ENCODE measurements at places on chromosomes 6 and 20. TPM values are rescaled to one million over a fixed set of nuclear protein-coding genes. Genes with fewer than 3 reads are reported as not detected.

DNA sequence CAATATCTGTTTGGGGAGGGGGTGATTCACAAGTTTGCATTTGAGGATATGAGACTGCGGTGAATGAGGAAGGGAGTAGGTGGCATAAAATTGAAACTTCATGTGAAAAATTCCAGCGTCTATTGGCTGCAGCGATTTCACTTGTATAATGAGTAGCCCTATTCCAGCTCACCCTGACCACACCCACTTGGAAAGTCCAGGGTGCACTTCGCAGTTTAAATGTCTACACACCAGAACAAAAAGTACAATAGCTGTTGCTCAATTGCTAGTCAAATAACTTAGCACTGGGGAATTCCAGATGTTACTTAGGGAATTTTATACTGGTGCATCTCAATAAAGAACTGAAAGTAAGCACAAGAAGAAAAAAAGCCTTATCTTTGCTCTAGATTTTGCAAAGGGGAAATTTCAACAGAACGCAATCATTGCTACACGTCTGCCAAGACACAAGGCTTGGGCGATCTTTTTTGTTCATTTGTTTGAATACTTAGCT is 6.3 kb downstream of the TNFAIP3 start:
- DNase-seq, result no peak

RAMACL gene
- 0.20 TPM for polyA plus RNA-seq

- no peak for DNase-seq
These were observed 82.1 kb downstream of the PTPRA start for GRCh38 chr20:2955257-2955970.

- DNase-seq, result no peak
These were observed 57.5 kb downstream of the FOXC1 start for GRCh38 chr6:1667012-1667804.

GRCh38 chr6:8844968-8845367 is 409.6 kb upstream of the SLC35B3 start:
- DNase-seq, result no peak

GRCh38 chr6:132153221-132153898 is 202.2 kb upstream of the CCN2 start:
- no peak for DNase-seq

DNA sequence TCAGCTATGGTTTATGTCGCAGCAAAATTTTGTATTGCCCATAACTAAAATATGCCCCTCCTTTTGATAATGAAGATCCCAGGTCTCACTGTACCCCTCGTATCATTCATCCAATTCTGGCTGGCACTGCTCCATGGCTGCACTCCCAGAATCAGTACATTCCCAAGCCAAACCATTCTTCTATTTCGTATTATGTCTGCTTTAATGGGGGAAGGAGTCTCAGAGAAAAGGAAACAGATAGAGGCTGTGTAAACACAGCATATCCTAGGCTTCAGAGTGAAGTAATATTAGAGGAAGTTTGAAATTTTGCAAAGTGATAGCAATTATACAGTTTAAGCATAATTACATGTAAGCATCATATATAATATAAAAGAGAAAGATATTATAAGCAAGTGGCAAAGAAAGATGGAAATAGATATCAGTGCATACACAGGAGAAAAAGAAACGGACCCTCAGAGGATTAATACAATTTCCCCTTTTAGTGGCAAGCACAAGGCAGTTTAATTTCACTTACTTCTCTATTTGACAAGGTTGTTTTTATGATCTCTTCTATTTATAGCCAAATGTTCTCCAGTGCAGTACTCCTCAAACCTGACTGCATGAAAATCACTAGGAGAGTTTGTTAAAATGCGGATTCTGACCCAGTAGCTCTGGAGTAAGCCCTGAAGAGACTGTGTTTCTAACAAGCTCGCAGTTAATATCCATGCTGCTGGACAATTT is 56.5 kb upstream of the TENT5A start:
- no peak for DNase-seq

DNA sequence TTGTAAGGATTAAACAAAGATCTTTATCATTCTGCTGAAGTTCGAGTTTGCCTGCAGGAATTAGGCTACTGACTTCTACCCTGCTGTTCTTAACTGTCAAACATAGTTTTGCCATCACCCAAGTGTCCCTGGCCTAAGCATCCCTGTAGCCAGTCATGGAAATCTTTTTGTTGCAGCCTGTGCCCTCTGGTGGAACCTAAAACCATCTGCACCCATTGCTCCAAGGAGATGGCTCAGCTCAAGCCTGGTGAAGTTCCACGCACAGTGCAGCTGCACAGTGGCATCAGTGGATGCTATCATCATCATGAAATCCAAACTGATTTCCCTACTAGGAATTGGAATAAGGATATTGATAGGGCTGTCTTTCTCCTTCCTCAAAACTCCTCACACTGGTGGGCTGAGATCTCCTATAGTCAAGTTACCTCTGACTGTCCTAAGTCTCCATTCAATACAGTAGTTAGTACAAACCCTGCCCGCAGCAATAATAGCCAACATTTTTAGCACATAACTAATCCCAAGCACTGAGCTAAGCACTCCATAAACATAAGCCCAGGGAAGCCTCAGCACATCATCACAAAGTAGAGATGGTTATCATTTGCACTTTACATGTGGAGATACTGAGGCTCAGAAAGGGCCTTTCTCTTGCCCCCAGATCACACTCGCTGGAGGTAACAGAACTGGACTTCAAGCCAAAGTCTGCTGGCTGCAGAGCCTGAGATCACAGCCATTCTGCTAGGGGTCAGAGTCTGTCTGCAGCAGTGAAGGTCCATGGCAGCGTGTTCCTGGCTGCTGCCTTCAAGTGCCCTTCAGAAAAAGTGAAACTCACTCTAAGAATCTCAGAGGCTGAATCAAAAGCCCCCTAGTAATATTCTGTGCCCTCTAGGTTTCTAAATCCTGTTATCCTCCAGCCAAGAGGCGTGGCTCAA is 77.2 kb upstream of the MC3R start:
- DNase-seq, result no peak

- no peak for DNase-seq
These were observed 83.9 kb upstream of the CEP85L start for GRCh38 chr6:118735320-118735719.

OR2J3 gene
- polyA plus RNA-seq, result not detected

DNA sequence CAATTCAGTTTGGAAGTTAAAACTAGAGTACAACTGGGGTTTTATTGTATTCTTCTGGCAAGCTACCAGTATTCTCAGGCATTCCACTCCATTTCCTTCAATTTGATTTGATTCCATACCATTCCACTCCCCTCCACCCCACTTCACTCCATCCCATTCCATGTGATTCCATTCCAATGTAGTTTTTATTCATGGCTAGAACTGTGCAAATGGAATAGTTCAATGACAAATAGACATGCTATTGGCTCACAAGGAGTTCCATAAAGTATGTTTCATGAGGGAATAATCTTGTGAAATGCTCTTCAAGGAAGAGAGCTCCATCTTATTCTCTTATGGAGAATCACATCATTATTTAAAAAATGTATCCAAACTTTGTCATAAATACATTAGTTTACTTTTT is 285.0 kb upstream of the BMP2 start:
- DNase-seq, result no peak

ARHGAP18 gene
- polyA plus RNA-seq, result 18.5 TPM

- DNase-seq, result no peak
These were observed 426.9 kb upstream of the RNF217 start for GRCh38 chr6:124535299-124535698.

- DNase-seq, result no peak
These were observed 314.8 kb downstream of the SOX4 start for GRCh38 chr6:21908161-21908848.

DNA sequence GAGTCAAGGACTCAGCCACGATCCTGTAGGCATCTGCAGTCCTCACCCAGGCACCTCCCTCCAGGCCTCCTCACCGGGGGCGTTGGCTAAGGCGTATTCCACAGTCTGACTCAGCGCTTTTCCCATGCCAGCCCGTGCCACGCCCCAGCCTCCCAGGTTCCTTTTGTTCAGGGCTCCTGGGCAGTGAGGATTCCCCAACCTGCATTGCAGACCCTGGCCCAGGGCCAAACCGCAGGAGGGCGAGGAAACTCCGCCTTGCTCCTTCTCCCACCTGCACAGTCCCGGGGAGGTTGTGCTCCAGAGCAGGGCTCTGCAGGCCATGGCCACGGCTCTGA is 202.8 kb upstream of the CST7 start:
- DNase-seq, result no peak

GRCh38 chr20:62616728-62617621 is 25.3 kb upstream of the SLCO4A1 start:
- no peak for DNase-seq

- DNase-seq, result no peak
These were observed 114.1 kb upstream of the INSM1 start for GRCh38 chr20:20253744-20254330.

GRCh38 chr6:46888578-46888977 is 33.2 kb downstream of the ADGRF5 start:
- DNase-seq, result no peak

- DNase-seq, result no peak
These were observed 13.0 kb downstream of the ALDH8A1 start for GRCh38 chr6:134936931-134937330.

- DNase-seq, result no peak
These were observed 63.5 kb upstream of the BHLHE23 start for GRCh38 chr20:63070301-63070625.

GRCh38 chr6:42819803-42820511 is 38.1 kb downstream of the BICRAL start:
- DNase-seq, result no peak

GRCh38 chr6:130105996-130106704 is 87.8 kb downstream of the L3MBTL3 start:
- DNase-seq, result no peak

GRCh38 chr6:109978174-109979032 is at the start of gene GPR6:
Gene GPR6 (plus strand): TSS chr6:109978311. CDS start chr6:109979113, 802 bp downstream.
- peak; percentile 79 for DNase-seq

DNA sequence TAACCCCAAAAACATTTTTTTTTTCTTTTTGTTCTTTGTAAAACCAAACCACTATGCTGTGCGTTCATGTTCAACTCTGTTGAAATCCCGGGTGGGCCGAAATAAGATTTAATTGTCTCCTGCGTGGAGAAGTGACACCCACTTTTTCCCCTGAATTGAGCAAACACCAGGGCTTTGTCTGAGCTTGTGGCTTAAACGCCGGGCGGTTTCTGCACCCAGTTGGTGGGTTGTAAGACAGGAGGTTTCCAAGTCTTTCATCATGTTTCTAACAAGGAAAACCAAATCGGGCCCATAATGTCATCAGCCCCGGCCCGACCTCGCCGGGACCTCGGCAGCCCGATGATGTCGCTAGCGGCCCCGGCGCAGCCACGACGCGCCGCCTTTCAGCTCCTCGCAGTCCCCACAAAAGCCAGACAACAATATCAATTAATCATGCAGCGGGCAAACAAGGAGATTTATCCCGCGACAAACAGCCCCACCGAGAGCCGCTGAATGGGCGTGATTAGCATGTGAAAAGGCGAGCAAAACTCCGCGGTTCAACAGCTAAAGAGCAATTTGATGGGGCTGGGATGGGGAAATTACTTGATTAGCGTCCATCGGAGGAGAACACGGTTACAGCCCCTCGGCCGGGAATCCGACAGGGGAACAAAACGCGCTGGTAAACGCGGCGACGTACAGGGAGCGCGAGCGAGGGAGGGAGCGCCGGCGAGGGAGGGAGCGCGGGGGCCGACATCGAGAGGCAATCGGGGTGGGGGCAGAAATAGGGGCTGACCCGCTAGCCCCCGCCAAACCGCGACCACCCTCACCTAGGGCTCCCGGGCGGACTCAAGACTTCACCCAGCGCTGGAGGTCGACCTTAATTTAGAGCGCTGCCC is 5.3 kb downstream of the LINC00237 start:
- no peak for DNase-seq

- no peak for DNase-seq
These were observed 7.1 kb upstream of the SPO11 start for GRCh38 chr20:57322476-57322875.

DYNLT2 gene
- 2.7 TPM for polyA plus RNA-seq

GHRH gene
- not detected for polyA plus RNA-seq

GMPR gene
- polyA plus RNA-seq, result 13.2 TPM

DNA sequence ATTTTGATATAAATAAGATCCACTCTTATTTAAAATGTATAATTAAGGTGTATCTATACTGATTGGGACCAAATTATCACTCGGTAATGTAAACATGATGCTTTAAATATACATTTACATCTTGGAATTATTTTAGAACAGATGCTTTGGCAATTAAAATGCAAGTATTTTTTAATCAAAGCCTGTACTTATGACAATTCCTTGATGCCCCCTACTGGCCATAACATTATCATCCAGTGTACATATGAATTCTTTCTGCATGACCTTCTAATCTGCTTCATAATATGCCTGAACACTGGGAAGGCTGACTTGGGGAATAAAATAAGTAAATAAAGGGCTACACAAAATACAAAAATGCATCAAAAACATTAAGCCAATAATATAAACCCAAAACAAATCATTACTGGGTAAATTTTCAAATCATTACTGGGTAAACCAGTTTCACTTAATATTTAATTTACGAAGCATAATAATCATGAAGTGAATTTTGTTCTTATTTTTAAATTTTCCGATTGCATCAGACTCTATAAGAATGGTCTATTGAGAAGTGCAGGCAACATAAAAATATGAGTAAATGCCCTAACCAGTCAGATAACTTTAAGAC is 65.1 kb downstream of the CGA start:
- DNase-seq, result peak; percentile 14

- DNase-seq, result no peak
These were observed 209.2 kb upstream of the KCNQ5 start for GRCh38 chr6:72412709-72413044.

- no peak for DNase-seq
These were observed 24.4 kb downstream of the SYNDIG1 start for GRCh38 chr20:24493661-24494459.

GRCh38 chr6:2794171-2794730 is 29.1 kb downstream of the WRNIP1 start:
- DNase-seq, result no peak

DNA sequence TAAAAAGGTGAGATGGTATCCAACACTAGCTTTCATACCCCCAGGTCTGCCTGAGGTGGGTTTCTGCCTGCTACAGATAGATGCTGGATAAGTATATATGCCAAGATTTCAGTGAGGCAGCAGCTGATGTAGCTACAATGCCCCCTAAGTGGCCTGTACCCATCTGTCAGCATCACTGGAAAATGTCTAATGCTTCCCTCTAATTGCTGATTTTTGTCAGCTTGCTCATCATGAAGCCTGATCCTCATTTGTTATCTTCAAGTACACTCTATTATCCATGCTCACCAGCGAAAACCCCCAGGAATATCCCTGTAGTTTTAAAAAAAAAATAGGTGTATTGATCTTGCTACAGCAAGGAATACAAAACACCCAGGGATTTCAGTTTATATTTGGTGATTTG is 32.2 kb downstream of the OPRM1 start:
- no peak for DNase-seq

LY86 gene
- polyA plus RNA-seq, result 2.3 TPM

C20orf144 gene
- polyA plus RNA-seq, result 0.45 TPM

GRCh38 chr20:43975096-43975768 is 60.6 kb downstream of the TOX2 start:
- no peak for DNase-seq

VWA7 gene
- polyA plus RNA-seq, result 1.5 TPM

DNA sequence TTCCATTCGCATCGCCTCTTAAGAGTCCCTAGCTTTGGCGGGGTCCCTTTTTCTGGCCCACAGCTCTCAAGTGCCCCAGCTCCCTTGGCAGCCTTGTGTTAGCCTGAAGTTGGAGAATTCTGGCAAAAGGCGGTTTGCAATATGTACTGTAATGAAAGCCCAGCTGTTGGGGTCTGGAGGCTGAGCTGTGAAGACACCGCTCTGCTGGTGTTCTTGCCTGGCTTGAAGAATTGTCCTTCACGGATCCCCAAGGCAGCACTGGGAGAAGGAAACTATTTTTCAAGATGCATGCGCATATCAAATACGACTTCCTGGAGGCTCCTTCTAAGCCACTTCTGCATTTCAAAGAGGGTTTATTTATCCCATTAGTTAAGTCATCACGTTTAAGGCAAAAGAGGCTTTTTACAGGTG is 21.4 kb upstream of the CITED2 start:
- DNase-seq, result no peak

Data from left renal pelvis (tissue), 4 donors.